ENCODE measurements at places on chromosomes 2 and 18. TPM values are rescaled to one million over a fixed set of nuclear protein-coding genes. Genes with fewer than 3 reads are reported as not detected.

PDE11A gene
- not detected for total RNA-seq

HNMT gene
- total RNA-seq = not detected

DLGAP1 gene
- not detected for total RNA-seq

SKA1 gene
- total RNA-seq = 32.2 TPM

PDIA6 gene
- 146 TPM for total RNA-seq

NCKAP5 gene
- total RNA-seq = not detected

LGALSL gene
- total RNA-seq = 3.8 TPM

ZNF385B gene
- total RNA-seq = not detected

IL1R2 gene
- 1.1 TPM for total RNA-seq

GRCh38 chr2:176138923-176139660 is 9.6 kb downstream of the HOXD8 start:
- DNase-seq = no peak

DNA sequence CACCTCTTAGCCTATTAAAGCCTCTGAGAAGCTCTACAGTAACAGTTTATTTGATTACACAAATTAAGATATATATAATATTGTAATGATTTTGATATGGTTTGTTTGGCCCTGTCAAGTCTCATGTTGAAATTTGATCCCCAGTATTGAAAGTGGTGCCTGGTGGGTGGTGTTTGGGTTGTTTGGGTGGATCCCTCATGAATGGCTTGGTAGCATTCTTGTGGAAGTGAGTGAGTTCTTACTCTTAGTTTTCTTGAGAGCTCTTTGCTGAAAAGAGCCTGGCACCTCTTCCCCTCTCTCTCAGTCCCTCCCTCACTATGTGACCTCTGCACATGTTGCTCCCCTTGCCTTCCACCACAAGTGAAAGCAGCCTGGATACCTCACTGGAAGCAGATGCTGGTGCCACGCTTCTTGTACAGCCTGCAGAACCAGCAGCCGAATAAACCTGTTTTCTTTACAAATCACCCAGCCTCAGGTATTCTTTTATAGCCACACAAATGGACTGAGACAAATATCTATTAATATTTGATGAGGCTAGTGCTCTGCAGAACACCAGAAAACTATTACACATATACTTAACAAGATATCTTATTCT is 52.8 kb downstream of the SLC4A10 start:
- DNase-seq = no peak

DNA sequence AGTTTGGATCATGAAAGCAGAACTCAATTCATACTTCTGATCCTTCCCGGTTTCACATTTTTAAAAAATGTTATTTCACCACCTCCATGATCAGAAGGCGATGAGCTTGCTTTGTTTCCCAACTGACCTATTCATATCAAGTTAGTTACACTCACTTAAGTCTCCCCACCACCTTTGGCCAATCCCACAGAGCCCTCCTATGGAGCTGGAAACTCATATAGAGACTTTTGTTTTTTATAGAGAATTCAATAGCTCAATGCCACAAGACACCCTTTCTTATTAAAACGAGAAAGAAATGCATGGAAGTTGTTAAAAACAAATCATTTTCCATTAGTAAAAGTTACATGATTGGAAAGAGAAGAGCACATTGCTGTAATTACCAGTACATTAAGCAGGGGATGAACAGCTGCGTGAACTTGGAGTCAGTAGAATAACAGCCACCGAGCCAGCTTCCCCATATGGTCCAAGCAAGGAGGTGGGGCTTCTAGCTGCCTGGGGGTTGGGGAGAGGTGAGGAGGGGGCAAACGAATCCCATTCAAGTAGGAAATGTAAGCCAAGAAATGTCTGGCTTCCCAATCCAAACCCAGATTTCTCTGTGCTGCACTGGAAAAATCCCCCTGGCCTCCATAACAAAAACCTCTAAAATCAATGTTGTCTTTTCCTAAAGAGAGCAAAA is 614.5 kb downstream of the IRS1 start:
- no peak for DNase-seq

GRCh38 chr2:106065268-106065982 is 128.7 kb downstream of the UXS1 start:
- no peak for DNase-seq

DNA sequence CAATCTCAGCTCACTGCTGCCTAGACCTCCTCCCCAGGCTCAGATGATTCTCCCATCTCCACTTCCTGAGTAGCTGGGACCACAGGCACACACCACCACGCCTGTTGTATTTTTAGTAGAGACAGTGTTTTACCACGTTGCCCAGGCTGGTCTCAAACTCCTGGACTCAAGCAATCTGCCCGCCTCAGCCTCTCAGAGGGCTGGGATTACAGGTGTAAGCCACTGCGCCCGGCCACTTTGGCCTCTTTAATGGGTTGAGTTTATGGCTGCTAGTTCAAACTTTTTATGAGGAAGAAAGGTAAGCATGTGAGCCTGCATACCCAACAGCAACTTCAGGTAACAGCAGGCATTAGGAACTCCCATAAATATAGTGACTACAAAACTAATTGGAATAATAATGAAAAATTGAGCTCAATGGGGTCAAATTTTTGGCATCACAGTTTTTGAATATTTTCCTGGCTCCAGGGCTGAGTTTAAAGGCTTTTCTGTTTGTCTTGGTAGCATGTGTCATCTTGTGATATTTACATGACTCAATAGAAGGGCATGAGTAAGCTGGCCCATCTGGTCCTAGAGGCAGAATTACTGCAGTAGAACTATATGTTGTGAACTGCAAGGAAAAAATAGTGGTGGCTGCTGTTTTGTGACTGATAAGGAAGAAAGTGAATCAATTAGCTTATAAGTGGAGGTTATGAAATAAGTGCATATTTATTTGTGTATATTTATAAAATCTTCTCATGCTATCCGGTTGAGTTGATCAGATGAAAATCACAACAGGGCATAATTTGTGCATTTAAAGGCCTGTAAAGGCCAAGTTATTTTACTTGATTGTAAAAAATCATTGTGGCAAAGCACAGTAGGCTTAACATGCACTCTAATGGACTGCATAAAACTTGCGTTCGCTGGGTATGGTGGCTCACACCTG is 24.8 kb downstream of the GALM start:
- no peak for DNase-seq

DNA sequence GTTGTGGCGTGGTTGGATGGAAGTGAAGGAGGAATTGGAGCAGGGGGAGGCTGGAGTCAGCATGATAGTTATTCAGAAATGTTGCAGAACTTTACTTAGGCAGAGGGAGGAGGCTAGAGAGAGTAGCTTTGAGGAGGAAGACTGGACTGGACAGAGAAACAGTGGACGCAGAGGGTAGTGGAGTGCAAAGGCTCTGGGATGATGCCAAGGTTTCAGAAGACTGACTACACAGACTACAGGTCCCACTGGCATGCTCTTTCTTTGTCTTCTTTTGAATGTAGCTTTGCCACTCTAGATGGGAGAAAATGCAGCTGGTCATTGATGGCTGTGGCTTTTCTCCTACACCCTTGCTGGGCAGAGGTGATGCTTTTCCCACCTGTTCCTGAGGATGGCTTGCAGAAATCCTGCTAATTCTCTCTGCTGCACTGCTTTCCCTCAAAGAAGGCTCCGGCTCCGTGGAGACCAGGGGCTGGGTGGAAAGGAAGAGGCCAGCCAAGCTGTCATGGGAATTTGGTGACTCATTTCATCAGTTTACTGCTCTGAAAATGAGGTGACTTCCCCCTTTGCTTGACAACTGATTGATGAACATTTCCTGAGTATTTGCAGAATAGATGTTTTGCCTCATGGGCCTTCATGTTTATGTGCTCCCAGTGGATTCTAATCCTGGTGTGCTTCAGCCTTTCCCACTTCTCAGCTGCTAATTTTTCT is 42.4 kb downstream of the MEIS1 start:
- DNase-seq = no peak

DNA sequence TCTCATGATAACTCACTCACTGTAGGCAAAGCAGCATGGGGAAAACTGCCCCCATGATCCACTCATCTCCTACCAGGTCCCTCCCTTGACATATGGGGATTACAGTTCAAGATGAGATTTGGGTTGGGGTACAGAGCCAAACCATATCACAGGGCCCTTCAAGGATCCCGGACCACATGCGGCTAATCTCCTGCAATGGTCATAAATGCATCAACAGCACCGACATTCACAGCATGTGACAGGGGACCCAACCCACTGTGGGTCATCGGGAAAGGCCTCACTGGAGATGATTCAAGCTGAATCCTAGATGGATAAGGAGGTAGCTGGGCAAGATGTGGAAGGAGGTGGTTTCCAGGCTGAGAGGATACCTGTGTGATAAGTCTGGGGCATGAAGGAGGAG is 129.4 kb downstream of the MYO5B start:
- no peak for DNase-seq

- DNase-seq = no peak
These were observed 90.6 kb downstream of the USP34 start for GRCh38 chr2:61380056-61380881.

GRCh38 chr2:65164426-65164891 is 34.6 kb upstream of the RAB1A start:
- no peak for DNase-seq

DNA sequence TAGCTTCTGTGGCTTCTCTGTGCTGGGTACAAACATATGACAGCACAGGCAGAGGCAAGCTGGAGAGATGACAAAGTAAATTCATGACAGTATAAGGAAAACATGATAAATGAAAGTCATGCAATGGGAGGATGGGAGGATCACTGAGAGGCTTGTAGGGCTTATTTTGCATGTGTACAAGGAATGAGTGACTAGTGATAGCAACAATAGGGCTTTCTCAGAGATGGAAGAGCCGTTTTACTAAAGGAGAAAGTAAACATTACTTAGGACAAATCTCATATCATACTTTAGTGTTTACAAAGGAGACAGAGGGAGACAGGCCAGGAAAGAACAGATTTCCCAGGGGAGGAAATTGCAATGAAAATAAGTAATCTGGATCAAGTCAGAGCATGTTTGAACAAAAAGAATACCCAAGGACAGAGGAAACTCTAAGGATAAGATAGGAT is 82.5 kb upstream of the RBMS1 start:
- no peak for DNase-seq

DNA sequence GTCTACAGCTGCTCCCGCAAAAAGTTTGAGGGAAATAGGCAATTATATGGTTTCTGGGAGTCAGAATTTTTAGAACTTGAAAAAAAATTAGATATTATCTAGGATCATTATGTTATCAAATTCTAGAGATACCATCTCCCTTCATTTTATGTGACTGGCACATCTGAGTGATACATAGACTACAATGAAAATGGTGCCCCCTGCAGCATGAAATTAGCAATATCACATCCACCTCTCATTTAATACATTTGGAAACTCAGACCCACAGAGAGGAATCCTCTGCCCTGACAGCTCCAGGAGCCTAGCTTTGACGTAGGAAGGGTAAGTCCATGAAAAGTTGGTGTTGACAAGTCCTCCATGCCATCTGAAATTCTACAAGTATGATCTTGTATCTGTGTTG is 381.6 kb downstream of the SUCLG1 start:
- peak; percentile 33 for DNase-seq

GRCh38 chr2:114170070-114170469 is 272.4 kb upstream of the DPP10 start:
- no peak for DNase-seq

DNA sequence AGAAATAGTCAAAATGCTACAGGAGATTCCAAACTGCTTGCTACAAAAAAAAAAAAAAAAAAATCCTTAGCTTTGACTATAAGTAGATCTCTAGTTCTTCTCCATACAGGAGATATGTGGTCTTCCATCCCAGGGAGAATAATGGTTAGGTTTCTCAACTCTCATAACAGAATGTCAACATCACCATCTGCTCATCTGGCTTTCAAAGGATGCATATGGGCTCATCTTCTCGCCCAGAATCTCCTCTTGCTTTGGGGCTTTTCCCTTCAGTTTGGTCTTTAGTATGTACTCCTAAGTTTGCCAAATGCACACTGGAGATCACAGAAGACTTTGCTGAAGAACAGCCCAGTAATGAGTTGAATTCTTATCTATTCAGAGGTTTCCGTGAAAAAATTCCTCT is 240.7 kb downstream of the NRXN1 start:
- DNase-seq = no peak

- DNase-seq = no peak
These were observed 125.3 kb downstream of the SH3RF3 start for GRCh38 chr2:109254174-109254904.

GRCh38 chr2:218217360-218218267 is 625 bp downstream of the ARPC2 start:
- peak; percentile 88 for DNase-seq

DNA sequence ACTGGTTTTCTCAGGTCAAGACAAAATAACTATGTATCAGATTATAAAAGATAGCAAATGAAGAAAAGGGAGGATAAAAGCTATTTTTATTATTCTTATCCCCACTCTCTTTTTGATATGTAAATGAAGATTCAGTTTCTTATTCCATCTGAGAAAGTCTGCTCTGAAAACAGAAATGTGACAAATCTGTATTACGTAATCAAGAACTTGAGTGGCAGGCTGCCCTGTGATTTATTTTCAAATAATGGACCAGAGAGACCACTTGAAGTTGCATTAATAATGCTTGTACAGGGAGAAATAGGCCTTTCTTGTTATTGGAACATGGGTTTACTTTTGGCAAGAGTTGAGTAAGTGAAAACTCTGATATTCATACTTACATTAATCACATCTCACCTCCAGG is 727.4 kb downstream of the DPP10 start:
- DNase-seq = no peak

- DNase-seq = no peak
These were observed 11.0 kb upstream of the PLB1 start for GRCh38 chr2:28484835-28485234.

DNA sequence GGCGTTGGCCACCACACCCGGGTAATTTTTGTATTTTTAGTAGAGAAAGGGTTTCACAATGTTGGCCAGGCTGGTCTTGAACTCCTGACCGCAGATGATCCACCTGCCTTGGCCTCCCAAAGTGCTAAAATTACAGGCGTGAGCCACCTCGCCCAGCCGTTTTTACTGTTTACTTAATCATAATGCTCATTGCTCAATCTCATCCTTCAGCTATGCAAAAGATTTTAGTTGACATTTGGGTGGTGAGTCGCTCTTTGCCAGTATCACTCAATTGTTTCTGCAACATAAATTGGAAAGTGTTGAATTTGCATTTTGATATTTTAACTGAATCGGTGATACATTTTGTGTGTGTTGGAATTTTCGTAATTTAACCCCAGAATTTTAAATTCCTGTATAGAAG is 7.8 kb upstream of the ZNF532 start:
- DNase-seq = no peak

GRCh38 chr2:118857677-118858484 is 10.4 kb upstream of the EN1 start:
- DNase-seq = no peak

GRCh38 chr18:63823516-63824219 is 48.5 kb downstream of the SERPINB7 start:
- peak; percentile 56 for DNase-seq

GRCh38 chr2:129078548-129078947 is 759.9 kb upstream of the HS6ST1 start:
- DNase-seq = no peak

GRCh38 chr2:143698888-143699570 is 569.8 kb downstream of the ARHGAP15 start:
- DNase-seq = no peak

Measured in activated CD8-positive, alpha-beta T cell treated with anti-CD3 and anti-CD28 coated beads for 36 hours (primary cell).